ENCODE measurements at places on chromosomes 5 and 9.

DNA sequence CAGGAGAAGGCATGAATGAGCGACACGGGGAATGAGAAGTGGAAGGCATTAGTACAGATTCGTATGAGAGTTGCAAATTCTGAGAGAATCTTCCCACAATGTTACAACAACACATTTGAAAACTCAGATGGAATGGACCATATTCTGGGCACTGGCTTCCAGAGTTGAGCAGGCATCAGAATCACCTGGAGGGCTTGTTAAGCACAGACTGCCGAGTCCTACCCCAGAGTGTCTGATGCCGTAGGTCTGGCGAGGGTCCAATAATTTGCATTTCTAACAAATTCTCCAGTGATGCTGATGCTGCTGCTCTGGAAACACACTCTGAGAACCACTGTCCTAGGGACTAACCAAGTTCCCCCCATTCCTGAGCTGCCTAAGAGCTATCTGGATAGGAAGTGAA is 2.9 kb upstream of the TLX3 start:
- DNase-seq = no peak

GRCh38 chr5:57665146-57665936 is 182.7 kb upstream of the ACTBL2 start:
- DNase-seq = no peak

- DNase-seq = peak; percentile 61
These were observed 2.4 kb downstream of the POLR3G start for GRCh38 chr5:90477073-90477472.

- no peak for DNase-seq
These were observed 101.6 kb downstream of the GABBR2 start for GRCh38 chr9:98607152-98607551.

DNA sequence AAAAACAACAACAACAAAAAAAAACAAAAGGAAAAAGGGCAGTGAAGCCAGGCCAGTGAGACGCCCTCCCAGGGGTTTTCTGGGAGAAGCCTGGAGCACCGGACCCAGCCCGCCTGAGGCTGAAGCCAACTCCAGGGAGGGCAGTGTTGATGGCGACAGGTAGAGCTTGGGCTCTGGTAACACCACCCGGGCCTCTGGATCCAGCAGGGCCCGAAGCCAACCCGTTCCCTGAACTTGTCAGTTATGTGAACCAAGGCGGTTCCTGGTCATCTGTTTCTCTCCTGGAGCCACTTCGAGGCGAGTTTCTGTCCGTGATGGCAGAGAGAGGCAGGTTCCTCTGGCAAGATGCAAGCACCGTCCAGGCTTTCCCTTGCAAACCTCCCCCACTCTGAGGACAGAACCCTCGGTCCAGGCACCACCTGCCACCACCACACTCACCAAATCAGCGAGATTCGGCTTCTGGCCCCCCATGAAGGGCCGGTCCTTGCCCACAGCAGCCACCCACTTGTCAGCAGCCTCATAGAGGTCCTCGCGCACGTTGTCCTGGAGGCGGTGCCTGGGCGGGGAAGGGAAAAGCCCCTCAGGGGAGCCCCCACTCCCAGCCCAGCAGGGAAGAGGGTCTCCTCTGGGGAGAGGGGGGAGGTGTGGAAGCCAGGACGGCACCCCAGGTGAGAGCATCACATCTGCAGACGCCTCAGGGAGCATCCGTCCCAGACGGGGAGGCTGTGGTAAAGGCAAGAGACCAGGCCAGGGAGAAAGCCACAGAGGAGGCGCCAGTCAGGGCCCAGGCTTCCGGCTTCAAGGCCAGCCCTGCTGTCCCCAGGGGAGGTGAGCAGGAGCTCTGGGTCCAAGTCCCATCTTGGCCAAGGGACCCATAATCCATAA is 5.4 kb downstream of the PTGES2 start:
- no peak for DNase-seq

Measured in H1 (cell line).